Activated CD4-positive, alpha-beta memory T cell treated with anti-CD3 and anti-CD28 coated beads, Interleukin-2, amount 10 ng/mL, durations not matched to agents 7 days and 5 days (primary cell): ENCODE measurements at places on chromosomes 13 and 19. TPM values are rescaled to one million over a fixed set of nuclear protein-coding genes. Genes with fewer than 3 reads are reported as not detected.
A peak's percentile ranks its signal among the peaks of the same experiment; 100 is the strongest.

Gene ZNF556
- not detected for total RNA-seq

Gene PSG5
- total RNA-seq: not detected

Gene LCP1
- total RNA-seq: 1,280 TPM

Gene SLC10A2
- total RNA-seq: not detected

Gene KCTD15
- 10.9 TPM for total RNA-seq

Gene AP1M1
- 151 TPM for total RNA-seq

Gene EDDM13
- total RNA-seq: 2.9 TPM

Gene SPTBN4
- total RNA-seq: 0.60 TPM

Gene OR7A5
- not detected for total RNA-seq

Gene ZNF582
- 1.5 TPM for total RNA-seq

Gene ATP8B3
- 23.3 TPM for total RNA-seq

Gene EXOC3L2
- not detected for total RNA-seq

Gene LDLR
- 150 TPM for total RNA-seq

Gene ZNF324
- 10.8 TPM for total RNA-seq

- DNase-seq: no peak
Measured at GRCh38 chr19:51727349-51727880, 3.6 kb upstream of the HAS1 start.

GRCh38 chr13:19713186-19713965, 69.4 kb downstream of the PSPC1 start:
- no peak for DNase-seq

DNA sequence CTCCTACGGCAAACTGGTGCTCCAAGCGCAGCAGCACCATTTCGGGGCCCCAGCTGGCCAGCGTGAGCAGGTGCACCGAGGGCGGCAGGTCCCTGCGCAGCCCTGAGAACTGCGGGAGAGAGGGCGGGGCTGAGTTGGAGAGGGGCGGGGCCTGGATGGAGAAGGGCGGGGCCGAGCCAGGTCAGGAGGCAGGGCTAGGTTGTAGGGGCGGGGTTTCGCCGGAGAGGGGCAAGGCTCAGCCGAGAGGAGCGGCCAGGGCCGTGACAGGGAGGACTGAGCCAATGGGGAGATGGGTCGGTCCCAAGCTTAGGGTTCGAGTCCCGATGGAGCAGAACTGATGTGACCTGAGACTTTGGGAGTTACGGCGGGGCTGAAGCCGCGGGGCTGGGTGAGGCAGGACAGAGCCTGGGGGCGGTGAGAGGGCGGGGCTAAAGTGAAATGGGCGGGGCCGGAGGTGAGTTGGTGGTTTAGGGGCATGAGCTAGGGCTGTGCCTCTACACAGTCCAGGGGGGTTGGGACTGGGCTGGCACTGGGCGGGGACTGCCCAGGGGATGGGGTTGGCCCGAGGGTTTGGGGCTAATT, 19.0 kb downstream of the MAN2B1 start:
- DNase-seq: no peak

GRCh38 chr19:33676999-33677665, 55.4 kb downstream of the CHST8 start:
- no peak for DNase-seq

DNA sequence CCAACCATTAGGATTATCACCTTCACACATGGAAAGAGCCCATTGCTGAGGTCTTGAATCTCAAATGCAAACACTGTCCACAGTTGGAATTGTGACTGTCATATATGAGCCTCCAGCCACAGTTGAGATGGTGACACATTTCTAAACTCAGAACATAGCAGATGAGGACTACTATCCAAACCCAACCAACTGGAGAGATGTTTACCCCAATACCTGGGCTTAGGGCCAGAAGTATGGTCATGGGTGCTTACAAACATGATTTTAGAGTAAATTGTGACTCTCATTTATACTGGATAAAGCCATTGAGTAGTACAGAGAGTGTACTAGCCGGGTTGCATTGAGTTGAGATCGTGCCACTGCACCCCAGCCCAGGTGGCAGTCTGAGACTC, 14.0 kb upstream of the ZNF681 start:
- no peak for DNase-seq

DNA sequence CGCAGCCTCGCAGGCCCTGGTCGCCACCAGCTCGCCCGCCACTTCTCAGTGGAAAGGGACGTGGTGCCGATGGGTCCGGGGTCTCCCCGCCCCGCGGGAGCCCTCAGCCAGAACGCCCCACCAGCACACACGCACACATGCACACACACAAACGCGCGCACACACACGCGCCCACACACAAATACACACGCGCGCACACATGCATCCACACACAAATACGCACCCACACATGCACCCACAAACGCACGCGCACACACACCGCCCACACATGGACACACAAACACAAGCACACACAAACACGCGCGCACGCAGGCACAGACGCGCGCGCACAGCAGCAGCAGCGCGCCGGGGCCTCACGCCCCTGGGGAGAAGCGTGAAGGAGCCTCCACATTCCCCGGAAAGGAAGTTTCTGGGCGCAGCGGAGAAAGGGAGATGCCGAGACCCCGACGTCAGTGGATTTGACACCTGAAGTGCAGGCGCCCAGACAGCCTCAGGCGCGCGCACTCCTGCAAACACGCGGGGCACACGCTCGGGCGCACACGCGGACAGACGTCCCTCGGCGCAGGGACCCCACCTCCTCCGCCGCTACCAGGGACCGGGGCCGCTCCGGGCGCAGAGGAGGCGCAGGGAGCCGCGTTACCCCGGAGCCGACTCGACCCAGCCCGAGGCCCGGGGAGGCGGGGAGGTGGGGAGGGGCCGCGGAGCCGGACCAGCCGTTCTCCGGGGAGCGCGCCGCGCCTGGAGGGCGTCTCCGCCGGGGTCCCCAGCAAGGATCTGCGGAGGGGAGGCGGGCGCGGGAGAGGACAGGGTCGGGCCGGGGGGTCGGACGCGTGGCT, 622 bp downstream of the RASA3 start:
- peak; percentile 33 for DNase-seq

GRCh38 chr13:88707646-88708045, 1036.5 kb downstream of the SLITRK5 start:
- DNase-seq: no peak

DNA sequence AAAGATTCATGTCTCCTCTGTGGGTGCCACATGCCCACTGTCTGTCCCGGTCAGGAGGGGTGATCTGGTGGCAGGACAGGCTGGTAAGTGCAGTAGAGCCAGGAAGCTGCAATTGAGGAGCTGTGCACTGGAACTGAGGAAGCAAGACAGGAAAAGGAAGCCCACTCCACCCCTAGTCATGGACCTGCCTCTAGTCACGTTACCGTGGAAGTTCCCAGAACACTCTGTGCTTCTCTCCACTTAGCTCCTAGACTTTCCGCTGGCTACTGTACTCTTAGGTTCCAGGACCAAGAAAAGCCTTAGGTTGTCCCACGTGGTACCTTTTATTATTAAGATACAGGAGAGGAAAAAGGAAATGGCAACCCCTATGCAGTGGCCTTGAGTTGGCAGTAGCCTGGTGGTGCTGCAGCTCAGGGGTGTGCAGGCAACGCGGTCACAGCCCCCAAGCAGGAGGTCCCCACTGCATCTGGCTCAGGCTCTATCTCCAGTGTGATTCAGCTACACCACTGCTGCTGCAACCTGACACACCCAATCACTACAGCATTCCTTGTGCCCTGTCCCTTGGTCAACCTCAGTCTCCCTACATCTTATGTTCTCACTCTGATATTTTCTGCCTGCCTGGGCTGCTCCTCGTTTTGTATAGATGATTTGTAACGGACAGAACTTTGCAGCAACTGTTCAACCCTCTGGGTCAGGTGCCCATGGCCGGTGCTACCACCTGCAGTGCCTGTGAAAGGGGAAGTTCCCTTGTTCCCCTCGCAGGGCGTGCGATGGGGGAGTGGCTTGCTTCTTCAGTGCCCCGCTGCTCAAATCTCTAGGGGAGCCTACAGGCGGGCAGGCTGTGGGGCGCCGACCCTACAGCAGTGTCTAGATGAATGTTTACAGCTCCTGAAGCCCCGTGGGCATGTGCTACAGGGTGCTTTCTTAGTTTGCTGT, 24.4 kb upstream of the GPR12 start:
- no peak for DNase-seq

DNA sequence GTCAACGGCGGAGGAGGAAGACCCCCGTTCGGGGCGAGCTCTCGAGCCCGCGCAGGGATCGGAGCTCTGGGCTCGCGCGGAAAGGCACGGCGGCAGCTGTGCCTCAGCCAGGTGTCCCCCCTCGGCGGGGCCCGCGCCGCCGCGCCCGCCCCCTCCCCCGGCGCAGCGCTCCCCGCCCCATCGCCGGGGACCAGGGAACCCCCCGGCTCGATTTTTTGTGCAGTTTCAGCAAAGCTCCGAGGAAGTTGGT, 110.0 kb downstream of the KCNRG start:
- no peak for DNase-seq

- DNase-seq: no peak
Measured at GRCh38 chr13:65932587-65933239, 1297.4 kb downstream of the PCDH9 start.

- no peak for DNase-seq
Measured at GRCh38 chr19:34995551-34995950, 4.6 kb upstream of the GRAMD1A start.

DNA sequence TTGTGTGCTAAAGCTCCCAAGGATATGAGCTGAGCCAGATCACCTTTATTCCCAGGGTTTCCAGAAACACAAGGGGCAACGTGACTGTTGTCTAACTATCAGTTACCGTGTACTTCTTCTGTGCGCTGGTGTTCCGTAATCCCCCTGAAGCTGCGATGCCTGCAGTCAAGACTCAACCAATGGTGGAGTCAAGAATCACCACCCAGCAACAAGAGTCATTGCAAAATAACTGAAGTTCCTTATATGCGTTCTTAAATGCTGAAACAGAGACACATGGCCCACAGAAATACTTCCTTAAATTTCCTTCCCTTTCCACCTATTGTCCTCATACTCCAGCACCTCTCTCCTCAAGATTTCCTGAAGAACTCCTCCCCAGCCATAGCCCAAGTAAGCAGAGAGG, 200.2 kb downstream of the KATNAL1 start:
- no peak for DNase-seq

- peak; percentile 36 for DNase-seq
Measured at GRCh38 chr13:40974460-40975407, 44.4 kb downstream of the ELF1 start.

DNA sequence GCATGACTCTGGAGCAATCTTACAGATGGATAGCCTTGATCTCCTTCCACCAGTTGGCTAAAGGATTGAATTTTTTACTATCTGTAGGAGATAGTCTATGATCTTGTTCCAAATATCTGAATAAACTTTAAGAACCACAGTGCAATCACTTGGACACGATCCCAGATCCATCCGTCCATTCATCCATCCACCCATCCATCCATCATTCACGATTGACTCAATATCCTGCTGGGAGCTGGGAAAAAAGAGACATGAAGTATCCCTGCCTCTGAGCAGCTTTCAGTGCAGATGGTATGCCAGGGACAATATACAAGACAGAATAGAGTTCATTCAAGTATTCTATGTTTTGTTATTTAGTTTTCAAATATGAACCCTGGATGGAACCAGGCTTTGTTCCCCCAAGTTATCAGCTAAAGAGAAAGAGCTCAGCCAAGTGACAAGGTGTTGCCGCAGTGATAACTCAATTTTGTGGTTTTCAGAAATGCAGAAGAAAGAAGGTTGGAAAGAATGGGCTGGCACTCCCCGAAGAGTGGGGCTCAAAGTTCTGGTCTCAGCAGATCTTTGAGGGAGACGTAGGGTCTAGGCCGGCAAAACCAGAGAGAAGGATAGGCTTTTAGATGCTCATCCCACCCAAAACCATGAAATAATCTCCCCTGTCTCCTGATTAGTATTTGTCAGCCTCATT, 66.3 kb downstream of the IRS2 start:
- DNase-seq: no peak

- no peak for DNase-seq
Measured at GRCh38 chr13:31048521-31048920, 113.2 kb downstream of the HSPH1 start.

DNA sequence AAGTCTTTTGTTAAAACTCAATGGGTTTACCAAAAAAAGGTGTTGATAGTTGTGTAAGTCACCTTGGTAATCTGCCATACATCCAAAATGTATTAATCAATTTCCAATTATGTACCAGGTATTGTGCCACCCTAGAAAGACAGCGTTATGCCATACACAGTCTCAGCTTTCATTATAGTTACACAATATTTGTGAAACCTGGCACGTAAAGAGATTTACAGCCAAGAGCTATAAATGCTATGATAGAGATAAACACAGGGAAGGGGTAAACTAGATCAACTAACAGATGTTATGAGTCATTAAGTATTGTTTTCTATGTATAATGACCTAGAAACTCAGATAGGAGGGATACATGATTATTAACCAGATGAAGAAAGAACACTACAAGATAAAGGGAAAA, 725.6 kb upstream of the SLITRK5 start:
- DNase-seq: no peak

- no peak for DNase-seq
Measured at GRCh38 chr13:66663711-66664110, 566.4 kb downstream of the PCDH9 start.
